Progenitor cell of endocrine pancreas (in vitro differentiated cells): ENCODE measurements at places on chromosomes 12 and 14. TPM values are rescaled to one million over a fixed set of nuclear protein-coding genes. Genes with fewer than 3 reads are reported as not detected.

- no peaks in the 10 kb centered on the region for H3K4me1 ChIP-seq
- DNase-seq, result no peak
- no peak overlapping the region for H3K4me3 ChIP-seq
- H3K27ac ChIP-seq, result no peak overlapping the region
- no peaks in the 10 kb centered on the region for H3K27me3 ChIP-seq
These were observed 39.4 kb upstream of the ANO4 start for GRCh38 chr12:100755186-100755585.

- H3K4me3 ChIP-seq, result no peak overlapping the region
- H3K27me3 ChIP-seq, result no peaks in the 10 kb centered on the region
- no peaks in the 10 kb centered on the region for H3K36me3 ChIP-seq
- H3K27ac ChIP-seq, result no peak overlapping the region
- DNase-seq, result no peak
These were observed 1717.7 kb upstream of the SEL1L start for GRCh38 chr14:83251402-83251801.

DNA sequence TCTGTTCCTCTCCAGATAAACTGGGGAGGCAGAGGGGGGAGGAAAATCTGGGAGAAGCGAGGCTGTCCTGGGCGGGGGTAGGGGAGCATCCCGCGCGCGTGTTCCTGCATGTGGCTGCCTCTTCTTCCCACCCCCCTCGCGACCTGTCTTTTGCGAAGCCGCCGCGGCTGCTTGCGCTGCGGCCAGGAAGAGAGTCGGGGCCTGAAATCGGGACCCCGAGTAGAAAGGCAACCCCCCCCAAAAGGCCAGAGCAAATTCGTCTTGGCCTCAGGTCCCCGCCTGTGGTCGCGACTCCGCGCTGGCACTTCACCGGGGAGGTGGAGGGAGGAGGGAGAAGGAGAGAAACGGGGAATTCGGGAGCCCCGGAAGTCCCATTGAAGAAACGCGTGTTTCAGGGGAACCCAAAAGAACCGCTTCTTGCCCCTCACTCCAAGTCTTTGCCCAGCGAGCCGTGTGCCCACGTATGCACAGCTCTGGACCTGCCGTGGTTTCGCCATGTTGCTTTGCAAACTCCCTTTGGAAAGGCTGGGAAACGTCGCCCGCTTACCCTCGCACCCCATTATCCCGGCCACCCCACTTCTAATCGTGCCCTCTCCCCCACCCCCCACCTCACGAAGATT is 944 bp downstream of the CCND2 start:
- H3K36me3 ChIP-seq, result peaks cover 33% of the 10 kb centered on the region
- H3K27ac ChIP-seq, result peak overlapping the region; percentile 98
- no peak for DNase-seq
- peak overlapping the region; percentile 97 for H3K4me3 ChIP-seq
- peaks cover 9% of the 10 kb centered on the region for H3K27me3 ChIP-seq
- peaks cover 49% of the 10 kb centered on the region for H3K4me1 ChIP-seq

DNA sequence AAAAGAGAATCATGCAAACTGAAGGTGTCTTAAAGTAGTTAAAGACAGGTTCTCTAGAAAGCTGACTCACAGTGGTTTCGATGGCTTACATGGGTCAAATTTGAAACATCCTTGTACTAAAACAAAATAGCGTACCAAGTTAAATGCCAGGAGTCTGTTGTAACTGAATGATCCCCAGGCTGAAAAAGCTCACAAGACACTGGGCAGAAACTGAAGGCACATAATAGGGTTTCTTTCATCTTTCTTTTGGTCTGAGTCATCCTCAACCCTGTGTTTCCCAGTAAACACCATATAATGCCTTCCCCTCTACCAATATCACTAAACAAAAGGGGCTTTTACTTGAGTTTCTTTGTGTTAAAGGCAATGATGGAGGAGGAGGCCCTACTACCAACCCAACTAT is 12.8 kb downstream of the ZFYVE1 start:
- no peaks in the 10 kb centered on the region for H3K27me3 ChIP-seq
- DNase-seq, result no peak
- no peak overlapping the region for H3K27ac ChIP-seq
- peaks cover 5% of the 10 kb centered on the region for H3K4me1 ChIP-seq
- peaks cover 17% of the 10 kb centered on the region for H3K36me3 ChIP-seq

The ITPK1 gene
- total RNA-seq, result 71.3 and 72.0 TPM in 2 replicates
